ENCODE measurements at places on chromosomes 6 and 20.

- no peak for DNase-seq
Measured at GRCh38 chr6:156809446-156810178, 32.4 kb downstream of the ARID1B start.

DNA sequence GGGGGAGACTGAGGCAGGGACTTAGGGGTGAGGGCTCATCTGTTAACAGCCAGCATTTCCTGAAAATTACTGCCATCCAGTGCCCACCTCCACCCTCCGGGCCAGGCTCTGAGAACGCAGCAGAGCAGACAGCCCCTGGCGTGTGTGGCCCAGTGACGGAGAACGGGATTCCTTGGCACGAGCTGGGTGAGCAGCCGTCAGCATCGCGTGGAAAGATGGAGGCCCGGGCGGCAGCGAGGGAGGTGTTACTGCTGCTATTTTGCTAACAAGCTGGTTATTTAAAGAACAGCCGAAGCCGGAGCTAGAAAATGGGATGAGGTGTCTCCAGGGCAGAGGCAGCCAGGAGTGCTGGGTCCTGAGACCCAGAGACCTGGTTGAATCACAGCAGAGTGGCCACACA is 62.7 kb downstream of the DLGAP4 start:
- DNase-seq = no peak

GRCh38 chr20:23081263-23081819 is 4.8 kb downstream of the CD93 start:
- DNase-seq = no peak

- DNase-seq = no peak
Measured at GRCh38 chr6:165695722-165696515, 32.9 kb upstream of the PDE10A start.

GRCh38 chr6:170053966-170054661 is 236.8 kb downstream of the DLL1 start:
- DNase-seq = no peak

- no peak for DNase-seq
Measured at GRCh38 chr6:35739645-35740524, 3.1 kb downstream of the ARMC12 start.

GRCh38 chr6:137475103-137475502 is 19.1 kb downstream of the OLIG3 start:
- DNase-seq = no peak

DNA sequence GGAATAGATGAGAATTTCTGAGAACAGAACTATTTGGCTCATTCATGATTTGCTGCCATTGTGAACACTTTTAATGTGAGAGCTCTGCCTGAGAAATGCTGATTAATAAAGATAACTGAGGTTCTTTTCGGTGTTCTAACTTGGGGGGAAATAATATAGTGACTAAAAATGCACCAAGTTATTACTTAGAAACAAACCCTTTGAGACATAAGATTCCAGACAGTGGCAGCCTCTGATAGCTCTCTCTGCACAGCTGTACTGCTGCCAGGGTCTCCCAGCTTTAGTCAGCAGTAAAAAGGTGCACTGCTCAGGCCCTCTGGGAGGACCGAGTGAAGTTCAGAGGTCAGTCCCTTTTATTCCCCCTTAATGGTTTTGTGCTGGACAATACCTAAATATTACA is 2.5 kb upstream of the PRDM1 start:
- DNase-seq = no peak

DNA sequence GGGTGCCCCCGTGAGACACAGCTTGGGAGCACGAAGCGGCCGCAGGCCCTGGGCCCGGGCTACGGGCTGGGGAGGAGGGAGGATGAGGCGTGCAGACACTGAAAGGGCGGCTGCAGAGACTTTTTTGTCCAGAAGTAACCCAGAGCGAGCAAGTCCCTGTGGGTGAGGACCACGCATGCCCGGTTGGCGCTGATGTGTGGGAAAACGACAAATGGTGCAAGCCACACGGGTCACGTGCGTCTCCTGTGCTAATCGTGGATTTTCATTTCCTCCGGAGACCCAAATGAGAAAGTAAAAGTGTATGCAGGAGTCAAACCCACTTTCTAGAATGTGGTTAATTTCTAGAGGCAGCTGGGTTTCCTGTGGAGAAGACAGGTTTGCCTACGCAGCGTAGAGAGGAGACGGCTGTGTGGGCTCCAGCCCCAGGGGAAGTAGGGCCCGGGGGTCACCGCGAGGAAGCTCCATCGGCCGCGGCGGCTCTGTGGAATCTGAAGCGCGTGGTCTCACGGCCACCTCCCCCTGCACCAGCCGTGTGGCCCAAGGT is 19.0 kb downstream of the DLL1 start:
- peak; percentile 65 for DNase-seq

DNA sequence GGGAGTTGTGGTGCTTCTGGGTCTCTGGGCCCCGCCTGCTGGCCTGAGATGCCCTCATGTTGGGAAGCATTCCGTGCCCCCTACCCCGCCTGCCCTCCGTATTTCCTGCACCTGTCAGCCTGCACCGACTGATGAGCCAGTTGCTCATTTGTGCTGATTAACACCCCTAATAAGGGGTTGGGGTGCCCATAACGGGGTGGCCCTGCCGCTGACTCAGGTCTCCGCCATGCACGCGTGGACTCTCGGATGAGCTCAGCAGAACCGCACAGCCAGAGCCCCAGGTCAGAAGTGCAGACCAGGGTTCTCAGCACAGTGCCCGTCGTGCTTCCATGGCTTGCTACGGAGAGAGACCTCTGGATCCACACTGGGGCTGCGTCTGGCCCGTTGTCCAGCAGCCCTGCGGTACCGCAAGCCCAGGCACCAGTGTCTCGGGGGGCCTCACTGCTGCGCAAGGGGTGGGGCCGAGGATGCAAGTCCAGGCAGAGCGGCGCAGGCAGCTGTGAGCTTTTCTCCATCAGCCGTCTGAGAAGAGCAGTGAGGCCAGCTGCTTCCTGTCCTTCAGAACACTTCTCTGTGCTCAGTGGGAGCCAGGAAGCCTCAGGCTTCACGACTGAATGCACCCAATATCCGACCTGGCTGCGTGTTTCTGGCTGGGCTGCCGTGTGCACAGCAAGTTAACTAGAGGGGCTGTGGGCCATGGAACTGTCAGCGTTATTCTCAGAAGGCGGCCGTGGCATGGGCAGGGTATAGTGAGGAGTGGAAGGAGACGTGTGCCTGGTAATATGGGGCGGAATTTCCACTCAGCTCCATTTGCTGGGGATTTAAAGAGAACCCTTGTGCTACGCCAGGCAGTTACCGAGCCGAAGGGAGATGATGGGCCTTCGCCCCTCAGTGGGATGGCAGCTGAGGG is 18.6 kb downstream of the MTG2 start:
- no peak for DNase-seq

GRCh38 chr20:40757087-40757486 is 68.1 kb upstream of the MAFB start:
- peak; percentile 1 for DNase-seq

DNA sequence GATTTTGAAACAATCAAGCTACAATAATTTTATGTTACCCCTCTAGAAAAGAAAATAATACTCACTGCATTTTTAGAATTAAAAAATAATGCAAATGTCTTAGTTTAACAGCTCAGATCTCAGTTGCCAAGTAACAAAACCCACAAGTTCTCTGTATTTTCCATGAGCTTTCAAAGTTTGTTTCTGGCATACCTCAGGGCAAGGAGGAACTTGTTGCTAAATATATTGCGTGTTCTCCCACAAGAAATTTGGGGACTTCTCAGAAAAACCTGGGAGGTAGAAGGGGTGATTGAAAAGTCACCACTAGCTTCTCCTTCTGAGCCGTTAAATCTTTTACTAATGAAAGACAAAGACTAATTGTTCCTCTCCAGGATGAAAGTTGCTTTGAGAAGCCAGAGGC is 236.8 kb upstream of the MARCKS start:
- no peak for DNase-seq

DNA sequence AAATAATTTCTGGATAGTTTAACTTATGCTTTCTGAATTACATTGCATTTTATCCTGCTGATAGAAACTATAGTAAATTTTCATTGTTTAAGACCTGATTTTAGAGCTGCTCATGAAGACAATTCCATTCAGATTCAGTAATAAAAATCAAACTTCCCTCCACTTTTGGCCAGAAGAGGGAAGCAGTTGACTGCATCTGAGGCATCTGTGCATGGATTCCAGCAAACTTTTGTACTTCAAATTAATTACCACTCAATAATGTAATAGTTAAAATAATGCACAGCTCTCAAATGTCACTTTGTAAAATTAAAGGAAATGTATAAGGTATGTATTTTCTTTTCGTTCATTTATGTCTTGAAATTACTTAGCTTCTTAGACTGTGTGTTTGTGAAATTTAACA is 64.2 kb upstream of the SLC35B3 start:
- no peak for DNase-seq

DNA sequence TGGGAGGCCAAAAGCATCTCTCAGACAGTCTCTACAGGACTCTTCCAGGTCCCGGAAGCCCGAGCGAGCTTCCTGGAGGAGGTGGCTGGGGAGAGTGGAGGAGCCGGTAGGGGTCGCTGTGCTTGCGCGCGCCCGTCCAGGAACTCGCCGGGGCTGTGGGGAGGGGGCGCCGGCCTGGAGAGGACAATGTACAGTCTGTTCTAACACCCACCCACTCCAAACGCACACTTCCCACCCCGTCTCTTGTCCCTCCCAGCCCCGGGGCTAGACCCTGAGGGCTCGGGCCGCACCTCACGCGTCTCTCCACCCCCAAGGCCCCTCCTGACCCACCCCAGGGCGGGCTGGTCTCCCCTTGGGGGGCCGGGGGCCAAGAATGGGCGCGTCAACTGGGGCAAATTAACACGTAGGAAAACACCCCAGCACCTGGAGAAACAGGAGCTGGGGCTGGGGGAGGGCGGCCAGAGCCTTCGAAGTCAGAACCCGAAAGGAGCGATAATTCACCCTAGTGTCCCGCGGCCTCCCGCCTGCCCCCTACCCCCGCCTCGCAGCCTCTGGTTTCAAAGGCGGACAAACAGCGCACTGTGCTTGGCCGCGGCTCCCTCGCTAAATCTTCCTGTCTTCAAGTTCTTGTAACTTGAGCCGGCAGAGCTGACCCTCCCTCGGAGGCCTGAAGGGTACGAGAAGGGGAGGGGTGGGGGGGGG is 103.2 kb upstream of the FOXP4 start:
- DNase-seq = no peak

GRCh38 chr6:148854096-148854495 is 107.3 kb downstream of the UST start:
- DNase-seq = no peak

- no peak for DNase-seq
Measured at GRCh38 chr20:38373231-38373867, 27.1 kb downstream of the LBP start.

- no peak for DNase-seq
Measured at GRCh38 chr6:12923644-12924235, 207.2 kb downstream of the PHACTR1 start.

DNA sequence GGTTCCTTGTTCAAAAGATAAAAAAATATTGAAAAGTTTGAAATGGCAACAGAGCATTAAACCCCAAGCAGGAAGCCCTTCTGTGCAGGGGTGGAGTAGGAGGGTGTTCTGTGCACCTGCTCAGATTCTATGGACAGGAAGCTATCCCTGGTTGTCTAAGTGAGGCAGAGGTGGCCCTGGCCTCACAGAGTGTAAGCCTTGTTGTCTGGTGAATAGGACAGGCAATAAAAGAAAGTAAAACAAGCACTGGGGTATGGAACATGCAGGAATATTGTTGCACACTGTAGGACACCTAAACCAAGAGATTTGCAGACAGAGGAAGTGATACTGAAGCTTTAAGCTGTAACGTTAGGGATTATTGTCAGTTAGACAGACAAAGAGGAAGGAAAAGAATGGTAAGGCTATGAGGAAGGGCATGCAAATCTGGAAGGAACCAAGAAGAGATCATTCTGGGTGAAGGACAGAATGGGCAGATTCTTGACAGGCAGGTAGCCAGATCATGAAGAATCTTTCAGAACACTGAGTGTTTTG is 66.8 kb downstream of the TBC1D7 start:
- no peak for DNase-seq

DNA sequence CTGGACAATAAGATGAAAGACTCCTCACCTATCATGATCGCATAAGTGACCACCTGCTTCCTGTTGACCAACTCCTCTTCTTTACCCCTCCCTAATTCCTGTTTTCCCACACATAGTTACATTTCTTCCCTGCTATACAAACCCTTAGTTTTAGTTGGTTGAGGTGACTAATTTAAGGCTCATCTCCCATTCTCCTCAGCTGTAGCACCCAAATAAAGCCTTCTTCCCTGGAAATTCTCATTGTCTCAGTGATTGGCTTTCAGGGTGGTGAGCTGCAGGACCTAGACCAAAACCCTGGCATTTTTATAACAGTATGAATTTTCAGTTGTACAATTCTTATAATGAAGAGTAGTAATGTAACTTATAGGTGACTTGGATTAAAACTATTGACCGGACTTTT is 2.1 kb downstream of the FKBP1C start:
- DNase-seq = no peak

DNA sequence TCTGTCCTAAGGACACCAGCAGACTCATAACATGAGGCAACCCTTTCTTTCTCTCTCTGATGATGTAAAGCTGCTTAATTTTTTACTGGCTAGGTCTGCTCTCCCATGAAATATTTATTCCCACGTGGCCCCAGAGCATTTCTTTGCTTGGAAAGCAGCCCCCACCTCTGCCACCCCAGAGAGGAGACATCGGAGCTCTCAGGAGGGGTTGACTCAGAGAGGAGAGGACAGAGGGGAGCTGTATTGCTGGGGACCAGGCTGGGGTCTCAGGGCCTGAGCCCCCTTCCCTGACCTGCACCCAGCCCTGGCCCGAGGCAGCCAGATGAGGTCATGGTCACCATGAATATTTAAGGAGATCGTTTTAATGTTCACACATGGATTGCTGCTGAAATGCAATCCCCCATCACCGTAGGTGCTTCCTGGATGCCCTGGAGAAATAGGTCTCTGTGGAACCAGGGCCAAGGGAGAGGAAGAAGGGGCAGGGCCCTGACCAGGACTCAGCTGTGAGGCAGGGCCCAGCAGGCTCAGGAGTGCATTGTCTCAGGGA is 117.5 kb downstream of the DLL1 start:
- no peak for DNase-seq

DNA sequence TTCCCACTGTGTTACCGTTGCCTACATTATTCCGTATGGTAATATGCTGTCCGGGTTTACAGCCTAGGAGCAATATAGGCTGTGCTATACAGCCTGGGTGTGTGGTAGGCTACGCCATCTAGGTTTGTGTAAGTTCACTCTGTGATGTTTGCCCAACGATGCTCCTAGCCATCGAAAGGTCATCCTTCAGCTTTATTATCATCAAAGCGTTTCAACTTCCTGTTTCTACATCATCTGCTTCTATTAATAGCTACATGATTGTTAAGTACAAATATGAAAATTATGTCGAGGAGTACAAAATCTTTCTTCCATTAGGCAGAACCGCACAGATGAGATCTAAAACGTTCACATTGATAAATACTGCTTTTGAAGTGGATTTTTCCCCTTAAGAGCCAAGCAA is 69.9 kb downstream of the PPP1R14C start:
- no peak for DNase-seq

DNA sequence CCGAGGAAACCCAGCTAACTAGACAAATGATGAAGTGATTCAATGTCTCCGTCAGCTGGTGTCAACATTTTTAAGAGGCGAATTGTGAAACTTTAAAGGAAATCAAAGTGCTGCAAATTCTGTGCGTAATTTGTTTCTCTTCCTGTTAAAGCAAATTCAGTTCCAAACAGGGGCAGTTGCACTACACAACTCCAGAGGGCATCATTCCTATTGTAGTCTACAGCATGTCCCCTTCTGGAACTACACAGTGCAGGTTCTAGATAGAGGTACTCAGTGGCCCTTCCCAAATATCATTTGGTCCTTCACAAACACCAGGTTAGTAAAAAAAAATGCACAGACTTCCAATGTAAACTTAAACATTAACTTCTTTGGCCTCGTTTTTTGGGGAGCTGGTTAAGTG is 38.3 kb upstream of the SMLR1 start:
- no peak for DNase-seq

GRCh38 chr6:91132461-91132860 is 545.6 kb upstream of the MAP3K7 start:
- DNase-seq = no peak
